ENCODE measurements at places on chromosomes 7 and 10.

DNA sequence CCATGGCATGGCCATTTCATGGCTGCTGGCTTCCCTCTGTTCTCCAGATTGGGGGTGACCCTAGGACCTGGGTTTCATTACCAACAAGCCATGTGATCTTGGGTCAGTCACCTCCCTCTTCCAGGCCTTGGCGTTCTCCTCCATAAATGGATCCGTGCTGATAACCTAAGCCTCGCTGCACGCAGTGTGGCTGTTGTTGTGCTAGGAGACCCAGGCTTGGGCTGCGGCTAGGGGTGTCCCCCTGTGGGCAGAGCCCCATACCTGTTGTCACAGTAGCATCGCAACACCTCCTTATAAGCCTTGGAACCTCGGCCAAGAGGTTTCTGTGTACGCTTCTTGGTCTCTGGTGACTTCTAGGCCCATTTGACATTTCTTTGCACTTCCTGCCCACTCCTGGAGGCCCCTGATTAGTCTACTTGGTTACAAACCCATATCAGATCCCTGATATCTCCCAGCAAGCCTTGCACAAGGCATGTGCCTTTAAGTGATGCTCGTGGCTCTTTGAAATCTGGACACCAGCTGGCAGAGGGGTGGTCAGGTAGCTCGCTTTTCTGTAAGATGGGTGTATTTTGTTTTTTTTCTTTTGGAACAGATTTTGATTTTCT is 23.6 kb downstream of the ZMIZ1 start:
- no peak for DNase-seq

- DNase-seq = no peak
Observed at GRCh38 chr10:77711683-77712049, 74.1 kb upstream of the KCNMA1 start.

GRCh38 chr10:99920901-99921300 is 88.8 kb downstream of the DNMBP start:
- no peak for DNase-seq

GRCh38 chr10:49647554-49647953 is 31.9 kb upstream of the C10orf53 start:
- no peak for DNase-seq

GRCh38 chr7:155470686-155471638 is 13.0 kb downstream of the EN2 start:
- DNase-seq = no peak

DNA sequence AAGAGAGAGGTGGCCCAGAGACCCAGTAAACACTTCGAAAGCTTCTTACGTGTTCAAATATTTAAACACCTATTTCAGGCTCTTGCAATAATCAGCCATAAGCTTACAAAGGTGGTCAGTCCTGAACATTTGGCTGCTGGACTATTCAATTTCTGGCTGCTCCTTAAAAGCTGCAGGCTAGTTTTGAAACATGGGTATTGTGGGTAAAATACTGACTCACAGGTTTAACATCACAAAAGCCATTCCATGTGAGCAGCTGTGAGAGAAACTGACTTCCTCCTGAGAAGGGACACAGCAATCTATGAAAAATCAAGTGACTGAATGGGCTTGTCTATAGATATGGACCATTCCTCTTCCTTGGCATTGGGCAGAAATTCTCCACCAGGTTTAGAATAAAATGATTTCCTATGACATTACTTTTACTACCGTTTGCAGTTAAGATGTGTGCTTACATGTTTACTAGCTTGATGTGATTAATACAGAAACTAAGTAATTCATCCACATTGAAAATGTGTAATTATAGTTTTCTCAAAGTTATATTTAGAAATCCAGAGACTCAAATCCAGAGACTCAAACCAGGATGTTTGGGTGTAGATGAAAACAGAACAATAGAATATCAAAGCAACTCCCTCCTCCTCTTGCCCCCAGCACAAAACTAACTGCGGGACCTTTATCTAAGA is 252.3 kb downstream of the GATA3 start:
- no peak for DNase-seq

GRCh38 chr10:26697922-26698608 is 564 bp downstream of the PDSS1 start:
- no peak for DNase-seq

DNA sequence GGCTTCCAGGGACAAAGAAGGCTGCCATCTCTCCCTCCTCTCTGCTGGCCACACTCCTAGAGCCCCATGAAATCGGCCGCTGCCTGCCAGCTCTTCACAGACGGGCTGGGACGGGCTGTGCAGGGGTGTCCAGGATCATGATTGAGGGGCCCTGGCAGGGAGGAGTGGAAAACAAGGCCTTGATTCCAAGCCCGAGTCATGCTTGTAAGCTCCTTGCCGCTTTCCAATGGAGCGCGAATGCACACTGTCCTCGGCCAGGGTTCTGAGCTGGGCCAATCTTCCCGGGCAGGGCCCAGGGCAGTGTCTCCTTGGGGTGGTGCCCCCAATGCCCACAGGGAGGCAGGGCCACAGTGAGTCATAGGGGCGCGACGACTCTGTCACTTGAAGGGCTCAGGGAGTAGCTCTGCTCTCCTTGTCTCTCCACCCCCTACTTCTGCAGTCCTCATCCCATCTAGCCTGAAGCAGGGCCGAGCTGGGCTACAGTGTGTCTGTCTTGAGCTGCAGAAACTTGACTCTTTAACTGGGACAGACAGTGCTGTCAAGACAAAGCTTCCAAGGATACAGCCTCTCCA is 186.2 kb upstream of the SVIL start:
- DNase-seq = no peak

- DNase-seq = no peak
Observed at GRCh38 chr7:57400531-57401155, 49.3 kb upstream of the ZNF716 start.

DNA sequence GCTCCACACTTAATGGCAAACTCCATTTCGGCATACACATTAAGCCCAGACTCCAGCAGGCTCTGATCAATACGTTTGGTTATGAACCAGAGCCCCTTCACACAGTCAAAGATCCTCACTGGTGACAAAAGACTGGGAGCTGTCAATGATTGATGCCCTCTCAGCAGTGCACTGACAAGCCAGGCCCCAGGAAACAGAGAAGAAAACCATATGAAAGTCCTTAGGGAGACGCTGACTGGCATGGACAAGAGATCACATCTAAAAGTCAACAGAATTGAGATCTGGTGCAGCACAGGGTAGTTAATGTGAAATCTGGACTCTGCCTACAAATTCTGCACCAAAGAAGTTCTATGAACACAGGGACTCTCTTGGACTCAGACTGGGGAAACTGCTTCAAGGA is 600.9 kb upstream of the NRP1 start:
- no peak for DNase-seq

GRCh38 chr7:139739863-139740597 is 37.8 kb downstream of the HIPK2 start:
- no peak for DNase-seq

- no peak for DNase-seq
Observed at GRCh38 chr7:94351703-94352102, 43.0 kb upstream of the COL1A2 start.

GRCh38 chr10:81027706-81028105 is 490.0 kb downstream of the SH2D4B start:
- no peak for DNase-seq

GRCh38 chr10:11407939-11408338 is 203.5 kb downstream of the USP6NL start:
- no peak for DNase-seq

DNA sequence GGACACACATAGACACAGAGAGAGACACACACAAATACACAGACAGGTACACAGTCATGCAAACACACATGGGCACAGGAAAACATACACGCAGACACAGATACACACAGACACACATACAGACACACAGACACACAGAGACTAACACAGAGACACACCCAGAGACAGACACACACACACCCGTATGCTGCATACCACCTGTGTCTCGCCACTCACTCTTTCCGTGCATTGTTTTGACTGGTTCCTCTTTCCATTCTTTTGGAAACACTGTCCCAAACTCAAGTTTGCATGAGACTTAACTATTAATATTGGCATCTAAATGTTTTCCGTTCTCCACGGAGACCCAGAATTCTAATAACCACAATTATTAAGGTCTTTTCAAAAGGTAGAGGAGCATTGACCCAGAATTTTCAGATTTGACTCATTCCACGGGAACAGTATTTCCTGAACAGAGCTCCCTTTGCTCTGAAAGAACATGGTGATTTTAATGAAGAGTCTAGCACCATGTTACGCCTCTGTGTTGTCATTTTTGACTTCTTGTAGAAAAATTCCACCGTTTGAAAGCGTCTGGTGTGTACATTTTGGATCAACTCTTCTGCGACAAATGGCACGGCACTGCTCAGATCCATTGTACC is 141.2 kb upstream of the RNF32 start:
- DNase-seq = no peak

- no peak for DNase-seq
Observed at GRCh38 chr10:116686632-116687031, 55.7 kb downstream of the HSPA12A start.

GRCh38 chr7:23712368-23713284 is 2.6 kb downstream of the STK31 start:
- no peak for DNase-seq

GRCh38 chr10:116418389-116418788 is 9.3 kb upstream of the PNLIPRP3 start:
- DNase-seq = no peak

DNA sequence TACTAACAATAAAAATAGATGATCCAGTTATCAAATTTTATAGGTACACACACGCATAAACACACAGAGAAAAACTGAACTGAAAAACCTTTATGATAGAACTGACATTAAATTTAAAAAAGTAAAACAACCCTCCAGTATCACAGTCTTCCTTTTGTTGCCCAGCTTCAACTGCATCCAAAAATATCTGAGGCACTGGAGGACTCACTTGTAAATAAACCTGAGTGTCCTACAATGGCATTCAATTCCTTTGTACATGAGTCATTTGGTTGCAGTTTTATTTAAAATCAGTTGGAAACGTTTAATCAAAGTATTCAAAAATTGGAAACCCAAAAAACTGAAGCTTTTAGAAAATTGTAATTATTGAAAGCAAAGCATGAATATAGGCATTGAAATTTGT is 265.2 kb upstream of the CSTF2T start:
- DNase-seq = no peak

Data from stimulated activated CD8-positive, alpha-beta memory T cell treated with anti-CD3 and anti-CD28 coated beads, Interleukin-7, amount 100 ng/mL, for 1 hour (primary cell).